ENCODE measurements at places on chromosomes 7 and 10. TPM values are rescaled to one million over a fixed set of nuclear protein-coding genes. Genes with fewer than 3 reads are reported as not detected.
A peak's percentile ranks its signal among the peaks of the same experiment; 100 is the strongest.

KAZALD1 gene
- 7.0 TPM for total RNA-seq

DPP6 gene
- 0.85 TPM for total RNA-seq

DNA sequence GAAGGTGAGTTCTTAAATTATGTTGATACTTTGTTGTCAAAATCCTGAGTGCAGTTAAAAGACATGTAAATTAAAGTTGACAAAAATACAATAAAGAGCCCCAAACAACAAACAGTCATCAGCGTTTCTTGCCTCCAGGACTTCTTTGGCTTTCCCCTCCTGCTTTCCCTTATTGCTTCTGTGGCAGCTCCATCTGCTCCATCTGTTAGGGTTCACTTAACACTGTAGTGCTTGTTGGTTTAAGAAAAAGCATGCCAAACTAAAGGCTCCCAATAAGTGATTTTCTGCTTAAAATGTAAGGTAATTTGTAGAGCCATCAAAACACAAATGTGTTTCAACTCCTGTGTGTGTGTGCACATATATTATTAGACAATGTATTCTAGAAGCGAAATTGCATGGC lies 254.3 kb upstream of the GNAI1 start:
- no peaks in the 10 kb centered on the region for H3K27me3 ChIP-seq
- H3K4me3 ChIP-seq, result no peak overlapping the region
- H3K27ac ChIP-seq, result no peak overlapping the region
- H3K4me1 ChIP-seq, result no peaks in the 10 kb centered on the region

POLR2J2 gene
- 0.44 TPM for total RNA-seq

DNA sequence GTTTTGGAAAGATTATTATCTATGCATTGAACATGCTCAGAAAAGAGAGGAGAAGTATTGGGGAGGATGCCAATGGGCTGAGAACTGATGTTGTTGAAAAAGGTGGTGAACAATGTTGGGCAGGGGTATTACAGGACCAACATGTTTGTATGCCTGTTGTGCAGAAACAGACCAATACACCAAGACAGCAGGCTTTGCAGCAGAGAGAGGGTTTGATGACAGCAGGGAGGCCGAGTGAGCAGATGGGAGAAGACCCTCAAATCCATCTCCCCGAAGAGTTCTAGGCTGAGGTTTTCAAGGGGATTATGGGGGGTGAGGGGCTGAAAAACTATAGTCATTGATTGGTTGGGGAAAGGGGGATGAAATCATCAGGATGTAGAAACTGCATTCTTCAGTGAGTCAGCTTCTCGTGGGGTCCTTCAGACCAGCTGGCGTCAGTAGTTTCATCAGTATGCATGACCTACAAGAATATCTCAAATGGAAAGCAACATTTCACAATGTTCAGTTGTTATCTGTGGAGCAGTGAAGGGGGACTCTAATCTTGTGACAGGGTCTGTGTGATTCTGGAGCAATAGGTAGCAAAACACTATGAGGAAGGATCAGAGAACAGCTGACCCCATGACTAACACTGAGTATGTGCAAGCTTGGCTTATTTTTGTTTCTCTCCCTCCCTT lies 167.8 kb downstream of the BAMBI start:
- H3K36me3 ChIP-seq, result no peaks in the 10 kb centered on the region
- H3K27me3 ChIP-seq, result no peaks in the 10 kb centered on the region
- H3K27ac ChIP-seq, result no peak overlapping the region
- DNase-seq, result no peak
- no peak overlapping the region for H3K4me3 ChIP-seq

GRCh38 chr10:107163881-107164861 lies at the start of gene SORCS1:
SORCS1 (minus strand) TSS chr10:107164706.
- no peaks in the 10 kb centered on the region for H3K27me3 ChIP-seq
- H3K36me3 ChIP-seq, result no peaks in the 10 kb centered on the region
- no peak for DNase-seq
- H3K4me1 ChIP-seq, result peaks cover 4% of the 10 kb centered on the region
- peak within 1 kb of the TSS; percentile 32 for H3K27ac ChIP-seq
- peak within 1 kb of the TSS; percentile 38 for H3K4me3 ChIP-seq

UBE2D1 gene
- total RNA-seq, result 42.8 TPM

CFAP46 gene
- 0.35 TPM for total RNA-seq

DNA sequence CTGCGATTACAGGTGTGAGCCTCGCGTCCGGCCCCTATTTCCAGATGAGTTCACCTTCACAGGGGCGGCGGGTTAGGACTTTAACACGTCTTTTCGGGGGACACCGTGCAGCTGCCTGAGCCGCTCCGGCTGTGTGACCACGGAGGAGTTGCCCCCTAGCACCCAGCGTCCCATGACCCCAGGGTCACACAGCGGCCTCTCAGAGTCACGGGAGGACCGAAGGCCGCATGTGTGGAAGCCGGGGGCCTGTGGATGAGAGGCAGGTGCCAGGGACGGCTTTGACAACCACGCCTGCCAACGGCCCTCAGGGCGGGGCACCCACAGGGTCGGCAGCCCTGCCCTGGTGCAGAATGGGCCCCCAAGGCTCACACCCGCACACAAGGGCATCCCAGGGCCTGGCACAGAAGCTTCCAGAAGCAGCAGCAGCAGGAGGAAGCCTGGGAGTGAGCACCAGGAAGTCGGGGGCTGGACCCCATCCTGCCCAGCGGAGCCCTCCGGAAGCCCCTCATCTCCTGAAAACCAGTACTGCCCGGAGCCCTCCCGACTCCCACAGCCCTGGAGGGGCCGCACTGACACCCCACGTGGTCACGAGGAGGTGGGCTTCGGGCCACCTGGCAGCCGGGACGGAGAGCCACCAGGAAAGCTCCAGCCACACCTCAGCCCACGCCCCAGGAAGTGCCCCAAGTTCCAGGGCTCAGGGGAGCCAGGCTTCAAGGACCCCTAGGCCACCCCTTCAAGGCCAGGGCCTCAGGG lies 32.7 kb downstream of the ADAP1 start:
- DNase-seq, result no peak
- no peak overlapping the region for H3K27ac ChIP-seq
- H3K27me3 ChIP-seq, result no peaks in the 10 kb centered on the region
- no peak overlapping the region for H3K4me3 ChIP-seq

- peak overlapping the region; percentile 45 for H3K4me3 ChIP-seq
- peaks cover 27% of the 10 kb centered on the region for H3K4me1 ChIP-seq
- no peaks in the 10 kb centered on the region for H3K36me3 ChIP-seq
- no peaks in the 10 kb centered on the region for H3K27me3 ChIP-seq
Measured at GRCh38 chr10:68598978-68599770, 39.0 kb downstream of the TET1 start.

- no peak overlapping the region for H3K4me3 ChIP-seq
- H3K27me3 ChIP-seq, result no peaks in the 10 kb centered on the region
- H3K27ac ChIP-seq, result no peak overlapping the region
- H3K4me1 ChIP-seq, result no peaks in the 10 kb centered on the region
Measured at GRCh38 chr7:109256762-109257560, 687.3 kb downstream of the DNAJB9 start.

GRCh38 chr7:6367701-6368211 lies 80.0 kb downstream of the DAGLB start:
- no peak overlapping the region for H3K4me3 ChIP-seq
- H3K36me3 ChIP-seq, result no peaks in the 10 kb centered on the region
- DNase-seq, result no peak
- H3K4me1 ChIP-seq, result no peaks in the 10 kb centered on the region
- no peak overlapping the region for H3K27ac ChIP-seq

CRHR2 gene
- 0.47 TPM for total RNA-seq

GRCh38 chr7:85125651-85126131 lies 61.2 kb downstream of the SEMA3D start:
- H3K36me3 ChIP-seq, result no peaks in the 10 kb centered on the region
- no peak overlapping the region for H3K27ac ChIP-seq
- DNase-seq, result no peak
- H3K4me1 ChIP-seq, result no peaks in the 10 kb centered on the region

GRCh38 chr7:99380823-99381663 lies 6.5 kb downstream of the ARPC1B start:
- no peaks in the 10 kb centered on the region for H3K27me3 ChIP-seq
- no peak for DNase-seq
- H3K4me1 ChIP-seq, result no peaks in the 10 kb centered on the region
- H3K36me3 ChIP-seq, result peaks cover 11% of the 10 kb centered on the region
- peak overlapping the region; percentile 24 for H3K4me3 ChIP-seq

SCRN1 gene
- total RNA-seq, result 20.2 TPM

GRCh38 chr7:15891151-15891881 lies 204.8 kb upstream of the MEOX2 start:
- no peaks in the 10 kb centered on the region for H3K36me3 ChIP-seq
- no peak for DNase-seq
- H3K27me3 ChIP-seq, result no peaks in the 10 kb centered on the region

SVOPL gene
- not detected for total RNA-seq

PLEKHS1 gene
- total RNA-seq, result not detected

GRCh38 chr7:157506268-157506667 lies 169.5 kb downstream of the DNAJB6 start:
- H3K36me3 ChIP-seq, result no peaks in the 10 kb centered on the region
- peak; percentile 23 for DNase-seq
- H3K27me3 ChIP-seq, result no peaks in the 10 kb centered on the region
- no peak overlapping the region for H3K27ac ChIP-seq
- H3K4me1 ChIP-seq, result no peaks in the 10 kb centered on the region
- H3K4me3 ChIP-seq, result no peak overlapping the region

TMEM196 gene
- not detected for total RNA-seq

GRCh38 chr10:45564303-45564959 lies 108.1 kb downstream of the ZFAND4 start:
- H3K4me3 ChIP-seq, result no peak overlapping the region
- no peaks in the 10 kb centered on the region for H3K36me3 ChIP-seq
- no peaks in the 10 kb centered on the region for H3K4me1 ChIP-seq
- no peak for DNase-seq

DNA sequence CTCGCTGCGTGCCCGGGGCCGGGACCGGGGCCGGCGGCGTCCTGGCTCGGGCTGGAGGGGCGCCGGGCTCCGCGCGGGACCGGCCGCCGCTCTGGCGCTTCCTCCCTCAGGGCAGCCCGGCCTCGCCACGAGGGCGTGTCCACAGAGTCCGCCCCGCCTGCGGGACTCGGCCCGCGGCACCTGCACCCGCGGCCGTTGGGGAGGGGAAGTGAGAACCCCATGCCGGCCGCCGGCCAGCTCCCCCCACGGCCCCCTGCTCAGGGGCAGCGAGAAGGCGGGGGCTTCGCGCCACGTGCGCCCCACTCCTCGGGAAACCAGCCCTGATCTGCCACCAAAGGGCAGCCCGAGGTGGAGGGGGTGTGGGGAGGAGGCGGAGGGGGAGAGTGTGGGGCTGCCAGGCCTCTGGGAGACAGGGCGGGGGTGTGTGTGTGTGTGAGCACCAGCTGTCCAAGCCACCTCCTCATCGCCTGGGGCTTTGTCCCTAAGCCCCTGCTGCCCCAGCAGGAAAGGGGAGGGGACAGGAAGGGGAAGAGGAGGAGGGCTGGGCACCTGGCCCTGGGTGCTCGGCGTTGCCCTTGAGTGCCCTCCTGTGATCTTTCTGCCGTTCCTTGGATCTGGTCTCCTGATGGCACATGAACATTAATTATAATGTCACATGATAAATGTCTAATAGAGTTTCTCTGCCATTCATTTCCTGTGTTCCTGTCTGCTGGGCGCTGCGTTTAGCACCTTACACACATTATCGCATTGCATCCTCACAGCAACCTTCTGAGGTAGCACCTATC lies at the start of gene PIK3AP1:
TSS of gene PIK3AP1 (minus strand) at position 93 of the 785 bp plus-strand sequence. CDS start 120 bp downstream, outside the sequence.
- H3K4me3 ChIP-seq, result peak within 1 kb of the TSS; percentile 62
- peak within 1 kb of the TSS; percentile 41 for H3K27ac ChIP-seq
- DNase-seq, result no peak
- no peaks in the 10 kb centered on the region for H3K36me3 ChIP-seq
- no peaks in the 10 kb centered on the region for H3K27me3 ChIP-seq

DNA sequence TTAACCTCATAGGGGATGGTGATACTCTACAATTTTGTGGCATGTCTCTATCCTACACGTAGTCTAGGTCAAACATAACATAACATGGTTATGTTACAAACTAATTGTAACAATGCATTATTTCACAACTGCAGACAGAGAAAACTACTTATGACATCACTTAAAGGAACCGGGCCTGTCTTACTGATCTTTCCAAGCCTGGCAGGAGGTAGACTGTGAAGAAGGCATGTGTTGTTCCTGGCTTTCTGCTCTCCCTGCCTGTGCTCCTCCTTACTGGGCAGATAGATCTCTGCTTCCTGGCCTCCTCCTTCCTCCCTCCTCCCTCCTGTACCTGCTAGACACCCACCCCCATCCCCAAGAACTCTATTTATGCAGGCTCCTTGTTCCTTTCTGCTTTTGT lies 5.4 kb downstream of the CACNB2 start:
- H3K4me1 ChIP-seq, result no peaks in the 10 kb centered on the region
- H3K4me3 ChIP-seq, result no peak overlapping the region
- no peaks in the 10 kb centered on the region for H3K27me3 ChIP-seq
- DNase-seq, result no peak
- H3K27ac ChIP-seq, result peak overlapping the region; percentile 88

POLR3A gene
- total RNA-seq, result 6.9 TPM

NUTM2E gene
- not detected for total RNA-seq

- H3K4me3 ChIP-seq, result no peak overlapping the region
- no peaks in the 10 kb centered on the region for H3K27me3 ChIP-seq
- H3K4me1 ChIP-seq, result peaks cover 4% of the 10 kb centered on the region
- DNase-seq, result no peak
Measured at GRCh38 chr7:148622887-148623585, 32.5 kb downstream of the C7orf33 start.

DNA sequence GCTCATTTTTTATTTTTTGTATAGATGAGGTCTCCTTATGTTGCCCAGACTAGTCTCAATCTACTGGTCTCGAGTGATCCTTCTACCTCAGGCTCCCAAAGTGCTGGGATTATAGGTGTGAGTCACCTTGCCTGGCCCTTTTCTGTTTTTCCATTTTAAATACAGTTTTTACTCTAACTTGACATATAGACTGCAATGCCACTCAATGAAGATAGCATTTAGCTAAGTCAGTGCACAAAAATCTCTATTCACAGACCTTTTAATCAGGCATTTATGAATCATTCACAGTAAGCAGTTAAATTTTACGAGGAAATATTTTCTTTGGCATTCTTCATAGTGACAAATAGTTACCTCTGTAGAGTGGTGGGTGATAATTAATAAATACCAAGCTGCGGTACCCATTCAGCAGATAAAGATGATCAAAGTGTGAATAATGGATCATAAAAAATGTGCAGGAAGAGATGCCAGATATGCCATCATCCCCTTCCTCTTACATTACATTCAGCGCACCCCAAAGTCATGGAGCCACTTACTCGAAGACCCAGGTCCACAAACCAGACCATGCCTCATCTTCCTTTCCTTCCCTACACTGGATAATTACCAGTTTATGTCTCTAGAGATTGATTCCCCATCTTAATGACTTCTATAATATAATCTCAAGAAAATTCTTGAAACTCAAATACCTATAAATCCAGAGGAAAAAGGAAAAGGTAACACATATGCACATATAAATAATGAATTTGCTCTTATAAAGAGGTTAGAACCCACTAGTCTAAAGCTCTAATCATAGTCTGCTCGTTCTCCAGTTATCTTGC lies 56.0 kb downstream of the UBE2H start:
- no peak overlapping the region for H3K4me3 ChIP-seq
- DNase-seq, result no peak
- no peak overlapping the region for H3K27ac ChIP-seq
- no peaks in the 10 kb centered on the region for H3K27me3 ChIP-seq
- no peaks in the 10 kb centered on the region for H3K36me3 ChIP-seq

- no peaks in the 10 kb centered on the region for H3K36me3 ChIP-seq
- peak overlapping the region; percentile 77 for H3K27ac ChIP-seq
Measured at GRCh38 chr10:78803710-78804109, 265.1 kb upstream of the ZMIZ1 start.

- no peak overlapping the region for H3K27ac ChIP-seq
- no peaks in the 10 kb centered on the region for H3K36me3 ChIP-seq
- DNase-seq, result no peak
- no peaks in the 10 kb centered on the region for H3K27me3 ChIP-seq
- H3K4me3 ChIP-seq, result no peak overlapping the region
Measured at GRCh38 chr7:87129332-87129731, 22.9 kb upstream of the DMTF1 start.

- H3K36me3 ChIP-seq, result peaks cover 5% of the 10 kb centered on the region
- H3K4me3 ChIP-seq, result no peak overlapping the region
- H3K27ac ChIP-seq, result peak overlapping the region; percentile 76
- no peaks in the 10 kb centered on the region for H3K27me3 ChIP-seq
- H3K4me1 ChIP-seq, result no peaks in the 10 kb centered on the region
- no peak for DNase-seq
Measured at GRCh38 chr10:95532536-95532935, 28.6 kb downstream of the SORBS1 start.

Measured in right atrium auricular region (tissue), 2 donors.